T-cell (primary cell): ENCODE measurements at places on chromosomes 3 and 15. TPM values are rescaled to one million over a fixed set of nuclear protein-coding genes. Genes with fewer than 3 reads are reported as not detected.

Gene GPR149
- not detected for total RNA-seq

Gene NCKIPSD
- 20.4 TPM for total RNA-seq

Gene ZNF774
- total RNA-seq, result 0.68 TPM

Gene IQCF5
- total RNA-seq, result not detected

- H3K27me3 ChIP-seq, result no peaks in the 10 kb centered on the region
- H3K4me1 ChIP-seq, result no peaks in the 10 kb centered on the region
- no peak overlapping the region for H3K4me3 ChIP-seq
These were observed 23.3 kb downstream of the SNX4 start for GRCh38 chr3:125496701-125497100.

DNA sequence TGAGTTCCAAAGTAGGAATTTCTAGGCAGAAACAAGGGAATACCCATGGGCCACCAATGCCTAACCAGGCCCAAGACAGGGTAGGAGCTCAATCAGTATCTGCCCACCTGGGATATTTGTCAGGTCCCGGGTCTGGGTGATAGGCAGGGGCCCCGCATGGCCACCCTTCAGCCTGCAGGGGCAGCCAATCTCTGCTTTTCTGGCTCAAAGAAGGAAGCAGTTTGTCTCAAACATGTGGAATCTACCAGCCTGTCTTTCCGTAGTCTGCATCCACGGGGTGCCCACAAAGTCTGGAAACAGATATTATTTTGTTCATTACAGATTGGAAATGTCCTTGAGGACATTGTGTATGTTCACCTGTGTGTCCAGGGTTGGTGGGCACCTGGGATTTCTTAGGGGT lies 56.2 kb downstream of the CEMIP start:
- H3K27me3 ChIP-seq, result peaks cover 23% of the 10 kb centered on the region
- H3K36me3 ChIP-seq, result no peaks in the 10 kb centered on the region
- H3K4me1 ChIP-seq, result no peaks in the 10 kb centered on the region
- no peak overlapping the region for H3K27ac ChIP-seq
- DNase-seq, result no peak

DNA sequence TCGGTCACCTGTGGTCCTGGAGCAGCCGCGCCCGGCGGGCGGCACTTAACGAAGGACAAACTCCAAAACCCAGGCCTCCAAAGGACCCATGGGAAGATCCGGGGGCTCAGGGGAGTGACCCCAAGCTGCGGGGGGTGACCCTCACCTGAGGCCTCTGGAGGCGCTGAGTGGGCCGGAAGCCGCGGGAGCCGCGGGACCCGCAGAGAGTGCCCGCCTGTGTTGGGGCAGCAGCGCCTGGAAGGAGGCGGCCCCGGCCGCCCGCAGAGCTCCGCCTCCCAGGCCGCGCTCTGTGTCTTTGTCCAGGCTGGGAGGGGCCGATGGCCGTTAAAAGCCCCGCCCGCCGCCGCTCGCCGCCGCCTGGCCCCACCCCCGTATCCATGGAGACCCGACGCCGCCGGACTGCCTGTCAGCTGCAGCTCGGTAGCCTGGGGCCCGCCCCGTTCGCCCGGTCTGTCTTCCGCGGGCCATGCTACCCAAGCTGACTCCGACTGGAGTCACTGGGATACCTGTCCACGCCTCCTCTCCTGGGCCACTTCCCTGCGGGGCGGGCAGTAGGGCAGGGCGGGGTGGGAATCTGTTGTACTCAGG lies 15.3 kb upstream of the FANCD2 start:
- peaks cover 5% of the 10 kb centered on the region for H3K4me1 ChIP-seq
- peak; percentile 41 for DNase-seq
- peak overlapping the region; percentile 70 for H3K4me3 ChIP-seq

DNA sequence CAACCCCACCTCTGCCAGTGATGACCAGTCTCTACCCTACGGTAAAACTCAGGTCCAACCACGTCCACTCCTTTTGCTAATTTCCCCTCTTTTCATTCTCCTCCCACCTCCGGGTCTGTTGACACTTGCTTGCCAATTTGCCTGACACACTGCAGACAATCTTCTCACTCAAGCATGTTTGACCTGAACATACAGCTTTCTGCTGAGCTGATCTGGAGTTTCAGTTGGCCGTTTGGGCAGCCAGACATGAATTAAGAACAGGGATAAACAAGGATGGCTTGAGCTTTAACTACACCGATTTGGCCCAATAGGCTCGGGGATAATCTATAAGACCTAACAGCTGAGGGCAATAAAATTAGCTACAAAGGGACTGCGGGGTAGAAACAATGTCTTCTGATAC lies 758.6 kb upstream of the CFAP20DC start:
- H3K27ac ChIP-seq, result no peak overlapping the region
- H3K4me3 ChIP-seq, result no peak overlapping the region
- DNase-seq, result no peak
- no peaks in the 10 kb centered on the region for H3K27me3 ChIP-seq

GRCh38 chr15:97992823-97993222 lies 32.3 kb downstream of the ARRDC4 start:
- H3K36me3 ChIP-seq, result no peaks in the 10 kb centered on the region
- H3K27me3 ChIP-seq, result no peaks in the 10 kb centered on the region
- H3K4me1 ChIP-seq, result no peaks in the 10 kb centered on the region
- DNase-seq, result no peak

DNA sequence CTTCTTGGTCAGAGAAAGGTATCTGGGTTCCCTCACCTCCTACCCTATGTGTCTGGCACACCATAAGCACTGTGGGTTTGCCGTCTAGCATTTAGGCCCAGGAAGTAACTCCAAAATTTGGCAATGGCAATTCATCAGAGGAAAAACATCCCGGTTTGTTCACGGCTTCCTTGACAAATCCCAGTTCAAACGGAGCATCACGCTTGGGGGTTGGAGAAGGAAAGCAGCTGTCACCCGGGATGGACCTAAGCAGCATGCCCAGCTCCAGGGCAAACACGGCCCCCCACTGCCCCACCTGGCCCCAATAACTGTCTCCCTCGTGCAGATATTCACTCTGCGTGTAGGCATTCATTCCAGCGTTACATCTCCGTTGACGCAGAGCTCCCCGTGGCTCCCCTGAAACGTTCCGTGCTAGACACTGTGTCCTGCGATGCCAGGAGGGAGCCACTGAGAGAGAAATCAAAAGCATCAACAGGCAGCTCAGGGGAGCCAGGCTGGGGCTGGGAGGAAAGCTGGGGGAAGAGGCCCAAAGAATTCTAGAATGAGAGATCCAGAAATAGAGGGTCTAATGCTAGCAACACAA lies 41.4 kb downstream of the NTRK3 start:
- peaks cover 9% of the 10 kb centered on the region for H3K27me3 ChIP-seq
- H3K36me3 ChIP-seq, result no peaks in the 10 kb centered on the region
- H3K4me3 ChIP-seq, result no peak overlapping the region
- H3K27ac ChIP-seq, result no peak overlapping the region

DNA sequence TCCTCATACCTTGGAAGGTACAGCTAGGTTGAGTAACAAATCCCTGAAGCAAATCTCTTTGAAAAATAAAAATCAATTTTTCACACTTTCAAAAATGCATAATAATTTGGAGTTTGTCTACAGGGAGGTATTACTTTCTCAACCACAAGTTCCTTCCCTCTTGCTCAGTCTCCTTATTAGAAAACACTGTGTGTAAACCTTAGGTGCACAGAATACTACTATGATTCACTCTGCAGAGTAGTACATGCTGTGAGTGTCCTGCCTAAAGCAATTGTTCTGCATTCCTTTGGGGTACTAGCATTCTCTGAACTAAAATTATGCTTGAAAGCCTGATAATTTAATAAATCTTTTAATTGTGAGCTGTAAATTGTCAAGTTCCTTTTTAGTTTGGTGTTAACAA lies 115.9 kb upstream of the EPHA3 start:
- DNase-seq, result no peak
- H3K36me3 ChIP-seq, result no peaks in the 10 kb centered on the region
- H3K27ac ChIP-seq, result no peak overlapping the region
- H3K27me3 ChIP-seq, result no peaks in the 10 kb centered on the region
- no peak overlapping the region for H3K4me3 ChIP-seq

- H3K4me1 ChIP-seq, result no peaks in the 10 kb centered on the region
- no peak for DNase-seq
- H3K4me3 ChIP-seq, result no peak overlapping the region
- peaks cover 33% of the 10 kb centered on the region for H3K36me3 ChIP-seq
- H3K27ac ChIP-seq, result peak overlapping the region; percentile 51
These were observed 32.5 kb downstream of the PARP15 start for GRCh38 chr3:122609798-122610559.

GRCh38 chr3:56976651-56977560 lies 83.6 kb upstream of the SPATA12 start:
- H3K27me3 ChIP-seq, result no peaks in the 10 kb centered on the region
- DNase-seq, result no peak
- H3K27ac ChIP-seq, result no peak overlapping the region
- no peaks in the 10 kb centered on the region for H3K4me1 ChIP-seq
- no peak overlapping the region for H3K4me3 ChIP-seq
- H3K36me3 ChIP-seq, result no peaks in the 10 kb centered on the region
